T-cell (primary cell): ENCODE measurements at places on chromosomes 3 and 15. TPM values are rescaled to one million over a fixed set of nuclear protein-coding genes. Genes with fewer than 3 reads are reported as not detected.

DNA sequence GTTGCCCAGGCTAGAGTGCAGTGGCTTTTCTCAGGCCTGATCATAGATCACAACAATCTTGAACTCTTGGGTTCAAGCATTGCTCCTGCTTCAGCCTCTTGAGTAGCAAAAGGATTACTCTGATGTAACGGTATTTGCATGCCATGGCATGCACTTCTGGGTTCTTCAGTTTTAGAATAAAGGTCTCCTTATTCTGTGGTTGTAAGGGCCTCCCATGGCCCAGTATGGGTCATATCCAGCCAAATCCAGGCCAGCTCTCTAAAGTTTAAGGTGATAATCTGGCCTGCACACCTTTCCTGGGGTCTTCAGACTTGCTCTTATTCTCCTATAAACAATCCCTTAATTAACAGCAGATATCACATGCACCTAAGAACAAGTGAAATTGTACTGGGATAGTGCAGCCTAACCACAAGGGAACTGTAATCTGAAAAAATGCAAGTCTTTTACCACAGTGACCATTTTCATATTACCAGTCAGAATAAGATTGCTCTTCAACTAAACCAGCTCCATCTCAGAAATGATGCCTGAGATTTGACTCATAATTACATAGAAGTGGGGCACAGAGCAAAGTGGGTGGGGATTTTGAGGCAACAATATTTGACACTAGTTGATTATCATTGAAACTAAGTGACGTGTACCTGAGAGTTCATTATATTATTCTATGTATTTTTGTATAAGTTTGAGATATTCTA is 25.4 kb downstream of the COMMD2 start:
- no peak for DNase-seq

GRCh38 chr15:27770769-27771554 is 328.2 kb downstream of the OCA2 start:
- no peak for DNase-seq

CCDC13 gene
- 2.1 TPM for total RNA-seq

DNA sequence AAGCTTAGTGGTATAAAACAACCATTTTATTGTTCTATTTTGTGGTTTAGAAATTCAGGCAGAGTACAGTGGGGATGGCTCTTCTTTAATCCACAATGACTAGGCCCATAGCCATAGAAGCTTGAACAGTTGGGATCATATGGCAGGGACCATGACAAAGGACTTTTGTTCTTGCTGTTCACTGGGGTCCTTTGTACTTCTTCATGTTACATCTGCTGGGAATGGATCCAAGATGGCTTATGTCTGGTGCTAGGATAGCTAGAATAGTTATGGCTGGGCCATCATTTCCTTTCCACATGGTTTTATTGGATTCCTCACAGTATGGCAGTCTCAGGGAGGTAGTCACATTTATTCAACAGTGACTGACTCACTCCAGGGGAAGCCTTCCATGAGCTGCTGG is 427.9 kb upstream of the AGTR1 start:
- no peak for DNase-seq

KAT2B gene
- 69.0 TPM for total RNA-seq

GRCh38 chr3:184827572-184827971 is 15.6 kb downstream of the VPS8 start:
- DNase-seq = no peak

DNA sequence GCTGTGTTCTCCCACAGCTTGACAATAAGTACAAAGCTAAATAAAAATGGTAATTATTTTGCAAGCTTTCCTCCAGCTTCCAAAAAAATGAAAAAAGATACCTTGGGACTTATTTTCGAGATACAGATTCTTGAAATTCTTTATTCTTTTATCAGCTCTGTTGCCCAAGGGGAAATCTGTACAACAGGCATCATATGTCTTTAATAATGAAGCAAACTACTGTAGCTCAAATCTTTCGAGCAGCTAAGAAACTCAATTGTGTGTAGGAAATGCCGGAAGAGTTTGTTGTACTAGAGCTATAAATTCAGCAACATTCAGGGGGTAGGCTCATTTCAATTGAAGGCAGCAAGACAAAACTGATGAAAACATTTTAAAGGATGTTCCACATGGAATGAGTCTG is 297.7 kb downstream of the GBE1 start:
- DNase-seq = no peak

GRCh38 chr3:69674752-69675151 is 64.5 kb upstream of the MITF start:
- DNase-seq = no peak

NEK10 gene
- 0.73 TPM for total RNA-seq

- DNase-seq = no peak
Measured at GRCh38 chr15:85407421-85408269, 27.2 kb downstream of the AKAP13 start.

PRR20G gene
- total RNA-seq = not detected

DNA sequence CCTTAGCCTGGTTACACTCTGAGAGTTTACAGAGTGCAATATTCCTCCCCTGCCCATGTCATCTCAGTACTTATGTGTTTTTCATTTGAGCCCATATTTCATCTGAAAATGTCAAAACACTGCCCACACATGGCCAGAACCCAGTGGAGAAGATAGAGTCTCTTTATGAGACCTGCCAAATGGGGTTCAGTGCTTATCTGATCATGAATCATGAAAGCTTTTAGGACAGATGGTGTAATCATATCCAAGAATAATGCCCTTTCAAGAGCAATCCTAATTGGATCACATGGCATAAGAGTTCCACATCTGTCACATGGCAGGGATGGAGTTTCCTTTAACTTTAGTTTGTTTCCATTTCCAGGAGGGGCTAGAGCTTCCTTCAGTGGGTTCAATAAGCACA is 77.2 kb upstream of the AGBL1 start:
- DNase-seq = no peak

GRCh38 chr15:91548549-91548948 is 305.0 kb upstream of the SLCO3A1 start:
- DNase-seq = no peak

TNFAIP8L3 gene
- not detected for total RNA-seq

FMN1 gene
- total RNA-seq = 0.47 TPM

CHDH gene
- 0.72 TPM for total RNA-seq

DNA sequence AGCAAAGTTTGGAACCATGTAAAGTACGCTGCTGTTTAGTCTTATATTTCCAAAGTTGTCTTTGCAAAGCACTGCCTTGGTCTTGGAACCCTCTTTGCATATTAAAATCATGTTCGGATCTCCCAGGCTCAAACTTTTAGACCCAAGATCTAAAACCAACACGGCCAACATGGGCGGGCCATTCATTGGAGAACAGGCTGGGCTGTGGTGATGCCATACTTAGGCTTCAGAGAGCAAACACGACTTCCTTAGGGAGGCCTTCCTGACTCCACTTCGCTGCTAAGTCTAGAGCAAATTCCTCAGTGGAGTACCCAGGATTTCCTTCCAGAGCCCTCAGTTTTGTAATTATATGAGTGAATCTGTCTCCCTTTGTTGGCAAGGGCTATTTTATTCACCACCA is 3.5 kb downstream of the MAN2C1 start:
- DNase-seq = no peak

CCK gene
- total RNA-seq = not detected

DNA sequence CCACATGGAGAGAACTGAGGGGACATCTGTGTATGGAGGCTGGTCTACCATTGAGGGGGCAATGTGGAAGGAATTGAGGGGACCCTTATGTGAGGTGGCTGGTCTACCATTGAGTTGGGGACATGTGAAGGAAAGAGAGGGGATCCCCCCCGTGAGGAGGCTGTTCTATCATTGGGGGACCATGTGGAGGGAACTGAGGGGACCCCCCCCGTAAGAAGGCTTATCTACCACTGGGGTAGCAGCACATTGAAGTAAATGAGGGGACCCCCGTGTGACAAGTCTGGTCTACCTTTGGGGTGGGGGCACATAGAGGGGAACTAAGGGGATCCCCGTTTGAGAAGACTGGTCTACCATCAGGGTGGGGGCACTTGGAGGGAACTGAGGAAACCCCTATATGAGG is 158.0 kb downstream of the FBLN2 start:
- DNase-seq = no peak

DNA sequence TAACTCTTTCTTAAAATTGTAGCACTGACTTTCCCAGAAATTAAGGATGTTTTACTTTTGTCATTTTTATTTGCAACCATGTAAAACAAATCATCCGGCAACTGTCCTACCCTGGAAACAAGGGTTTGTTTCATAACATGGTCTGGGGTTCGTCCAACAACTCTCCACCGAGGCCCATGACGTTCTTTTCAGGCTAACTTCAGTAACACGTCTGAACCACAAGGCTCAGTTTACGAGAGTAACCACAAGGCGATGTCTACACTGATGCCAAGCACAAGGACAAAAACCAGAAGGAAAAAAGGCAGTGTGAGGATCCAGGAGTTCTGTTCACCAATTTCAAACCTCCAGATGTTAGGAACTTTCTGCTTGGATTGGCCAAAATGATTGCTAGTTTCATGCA is 546.1 kb downstream of the NTRK3 start:
- DNase-seq = no peak

GRCh38 chr3:146464005-146464595 is 5.3 kb downstream of the PLSCR2 start:
- no peak for DNase-seq
